Heart left ventricle (tissue), 16 donors: ENCODE measurements at places on chromosomes 5 and 9. TPM values are rescaled to one million over a fixed set of nuclear protein-coding genes. Genes with fewer than 3 reads are reported as not detected.

The PLAC8L1 gene
- not detected for total RNA-seq

The SLC4A9 gene
- not detected for total RNA-seq

The DCAF10 gene
- 20.1 TPM for total RNA-seq

The RFX3 gene
- total RNA-seq: 2.9 TPM

DNA sequence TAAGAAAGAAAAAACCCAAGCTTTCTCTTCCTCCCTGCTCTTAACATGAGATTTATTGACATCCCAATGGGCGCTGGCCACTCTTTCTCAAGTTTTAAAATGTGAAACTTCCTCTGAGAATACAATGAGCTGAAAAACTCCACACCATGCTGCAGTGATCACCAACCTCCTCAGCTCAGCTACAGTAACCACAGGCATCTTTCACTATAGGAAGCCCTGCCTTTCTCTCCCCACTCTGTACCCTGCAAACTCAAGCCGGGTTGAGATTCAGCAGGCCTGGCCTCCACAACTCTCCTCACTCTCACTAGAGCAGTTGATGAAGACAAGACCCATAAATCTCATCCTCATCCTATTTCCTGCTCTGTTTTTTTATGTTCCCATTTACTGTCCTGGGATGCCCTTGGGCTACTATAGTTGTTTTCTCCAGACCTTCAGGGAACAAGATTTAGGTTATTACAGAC, 48.3 kb downstream of the SH3TC2 start:
- DNase-seq: no peak

DNA sequence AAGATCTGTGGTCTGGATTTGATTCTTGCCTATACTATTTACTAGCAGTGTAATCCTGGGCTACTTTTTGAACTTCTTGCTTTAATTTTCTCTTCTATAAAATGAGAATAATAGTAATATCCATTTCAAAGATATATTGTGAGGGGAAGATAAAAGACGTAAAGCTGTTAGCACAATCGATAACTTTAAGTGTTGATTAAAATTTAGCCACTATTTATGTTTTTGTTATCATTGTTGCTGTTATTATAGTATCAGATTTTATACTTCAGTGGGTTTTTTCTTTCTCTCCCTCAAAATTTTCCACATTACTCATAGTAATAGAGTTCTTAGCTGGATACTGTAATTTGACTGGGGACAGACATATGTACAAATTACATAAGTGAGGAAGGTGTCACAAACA, 42.0 kb downstream of the STX17 start:
- no peak for DNase-seq

GRCh38 chr9:2610985-2611384, 10.6 kb upstream of the VLDLR start:
- no peak for DNase-seq

DNA sequence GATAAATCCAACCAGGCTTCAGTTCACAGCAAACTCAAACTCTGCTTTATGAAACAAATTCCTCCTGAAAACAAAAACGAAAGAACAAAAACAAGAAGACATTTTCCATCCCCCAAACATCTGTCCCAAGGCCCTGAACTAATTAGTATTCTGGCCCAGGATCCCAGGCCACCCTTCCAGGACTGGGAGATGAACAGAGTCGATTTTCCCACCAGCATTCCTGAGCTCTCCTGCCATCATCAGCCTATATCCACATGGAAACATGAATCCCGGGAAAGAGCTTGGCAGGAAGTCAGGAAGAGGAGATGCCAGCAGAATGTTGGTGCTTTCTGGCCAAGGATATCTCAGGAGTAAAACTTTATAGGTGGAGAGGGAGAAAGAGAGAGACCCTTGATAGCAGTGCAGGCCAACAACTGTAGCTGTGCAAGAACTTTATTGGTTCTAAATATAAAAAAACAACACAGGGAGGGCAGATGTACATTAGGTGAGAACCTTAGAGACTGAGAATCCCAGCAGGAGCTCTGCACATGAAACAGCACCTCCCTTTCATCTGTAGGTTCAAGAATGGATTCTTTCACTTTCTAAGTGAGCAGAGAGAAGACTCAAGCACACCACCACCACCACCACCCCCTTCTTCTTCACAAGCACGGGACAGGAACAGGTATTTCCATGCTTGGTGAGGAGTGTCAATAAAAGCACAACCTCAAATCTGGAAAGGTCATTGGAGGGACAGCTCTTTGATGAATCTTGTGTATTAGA, 190.7 kb upstream of the TAS2R1 start:
- no peak for DNase-seq

GRCh38 chr9:123679330-123679987, 250.5 kb downstream of the DENND1A start:
- no peak for DNase-seq

- DNase-seq: no peak
Observed at GRCh38 chr5:69030358-69031062, 63.3 kb upstream of the SLC30A5 start.

DNA sequence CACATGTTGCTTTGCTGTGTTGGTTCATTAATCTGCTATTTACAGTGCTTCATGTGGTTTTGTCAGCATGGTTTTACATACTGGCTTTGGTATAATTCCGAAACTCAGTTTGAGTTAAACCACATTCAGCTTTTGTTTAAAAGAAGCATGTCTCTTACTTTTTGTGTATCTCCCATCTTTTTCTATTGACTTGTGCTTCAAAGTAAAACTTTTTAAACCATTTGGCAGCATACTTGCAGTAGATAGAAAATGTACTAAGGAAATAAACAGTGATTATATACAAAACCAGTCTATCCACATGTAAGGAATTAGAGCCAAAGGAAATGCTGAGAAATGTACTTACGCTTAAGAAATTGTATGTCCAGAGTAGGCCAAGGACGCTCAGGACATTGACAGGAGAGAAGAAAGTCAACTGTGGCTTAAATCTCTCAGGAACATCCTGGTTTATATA, 286.9 kb downstream of the ARHGEF28 start:
- no peak for DNase-seq

DNA sequence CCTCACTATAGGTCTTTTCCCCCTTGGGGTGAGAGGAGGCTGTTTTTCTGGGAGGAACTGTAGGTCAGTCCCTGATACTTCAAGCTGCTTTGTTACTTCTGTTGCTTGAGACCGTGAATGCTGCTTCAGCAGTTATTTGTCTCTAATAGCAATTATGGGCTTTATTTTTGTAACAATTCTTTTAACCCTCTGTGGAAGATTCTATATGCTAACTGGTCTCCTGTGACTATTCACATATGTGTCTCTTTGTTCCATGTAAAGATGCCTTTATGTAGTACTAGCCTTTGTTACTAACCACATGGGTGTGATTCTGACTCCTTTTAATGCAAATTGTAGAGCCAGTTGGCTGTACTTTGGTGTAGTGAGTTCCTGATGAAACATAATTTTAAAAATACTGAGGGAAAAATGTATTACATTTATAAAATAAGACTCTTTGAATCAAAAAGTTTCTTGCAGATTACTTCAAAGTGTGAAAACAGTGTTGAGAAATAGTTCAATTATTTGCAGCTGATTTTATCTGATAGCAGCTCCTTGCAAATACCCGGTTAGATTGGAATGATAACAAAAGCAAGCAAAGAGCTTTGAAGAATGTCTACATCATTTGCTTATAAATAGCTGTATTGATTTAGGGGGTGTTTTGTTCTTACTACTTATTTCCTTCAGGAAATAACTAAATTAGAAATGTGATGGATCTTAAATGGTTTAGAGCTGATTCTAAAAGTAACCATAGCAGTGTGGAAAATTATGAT, 46.6 kb downstream of the ANGPTL2 start:
- no peak for DNase-seq

DNA sequence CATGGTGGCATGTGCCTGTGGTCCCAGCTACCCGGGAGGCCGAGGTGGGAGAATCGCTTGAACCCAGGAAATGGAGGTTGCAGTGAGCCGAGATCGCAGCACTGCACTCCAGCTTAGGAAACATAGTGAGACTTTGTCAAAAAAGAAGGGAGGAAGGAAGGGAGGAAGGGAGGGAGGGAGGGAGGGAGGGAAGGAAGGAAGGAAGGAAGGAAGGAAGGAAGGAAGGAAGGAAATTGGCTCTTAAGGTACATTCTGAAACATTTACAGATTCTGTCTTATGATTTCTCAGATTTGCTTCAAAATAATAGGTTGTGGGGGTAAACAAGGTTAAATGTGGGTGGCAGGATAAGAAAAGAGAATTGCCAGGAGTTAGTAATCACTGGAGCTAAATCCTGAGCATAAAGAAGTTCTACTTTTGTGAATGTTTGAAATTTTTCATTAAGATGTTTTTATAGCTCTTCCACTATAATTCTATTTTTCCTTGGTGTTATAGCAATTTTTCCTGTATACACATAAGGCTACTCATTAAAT, 2.1 kb upstream of the UGT3A2 start:
- no peak for DNase-seq

- no peak for DNase-seq
Observed at GRCh38 chr9:89383721-89384300, 65.5 kb downstream of the SECISBP2 start.

DNA sequence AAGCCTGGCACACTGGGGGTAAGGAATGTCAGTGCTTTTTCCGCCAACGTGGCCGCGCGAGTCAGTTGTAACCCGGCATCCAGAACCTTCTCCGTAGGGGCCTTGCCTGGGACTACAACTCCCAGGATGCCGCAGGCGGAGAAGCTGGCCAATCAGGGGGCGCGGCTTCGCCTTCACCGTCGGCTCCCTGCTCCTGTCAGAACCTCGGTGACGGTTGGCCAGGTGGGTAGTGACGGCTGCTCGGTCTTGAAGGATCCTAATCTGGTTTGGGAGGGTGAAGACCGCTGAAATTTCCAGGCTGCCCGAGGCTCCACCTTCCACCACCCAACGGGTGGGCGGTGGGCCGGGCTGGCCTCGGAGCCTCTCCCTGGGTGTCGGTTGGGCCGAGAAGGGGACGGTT, at the start of gene C5orf58:
TSS of gene C5orf58 (plus strand) at position 200 of the 400 bp plus-strand sequence. CDS start 1,992 bp downstream, outside the sequence.
- DNase-seq: no peak

GRCh38 chr5:105670596-105670995, 2000.1 kb downstream of the EFNA5 start:
- no peak for DNase-seq

- no peak for DNase-seq
Observed at GRCh38 chr9:119365291-119366027, 3.8 kb downstream of the BRINP1 start.

- no peak for DNase-seq
Observed at GRCh38 chr9:109162677-109163076, 4.4 kb downstream of the FRRS1L start.

- DNase-seq: no peak
Observed at GRCh38 chr5:165161204-165161603, 1655.8 kb downstream of the MAT2B start.

- peak; percentile 59 for DNase-seq
Observed at GRCh38 chr9:93586290-93587057, 10.1 kb downstream of the PHF2 start.

DNA sequence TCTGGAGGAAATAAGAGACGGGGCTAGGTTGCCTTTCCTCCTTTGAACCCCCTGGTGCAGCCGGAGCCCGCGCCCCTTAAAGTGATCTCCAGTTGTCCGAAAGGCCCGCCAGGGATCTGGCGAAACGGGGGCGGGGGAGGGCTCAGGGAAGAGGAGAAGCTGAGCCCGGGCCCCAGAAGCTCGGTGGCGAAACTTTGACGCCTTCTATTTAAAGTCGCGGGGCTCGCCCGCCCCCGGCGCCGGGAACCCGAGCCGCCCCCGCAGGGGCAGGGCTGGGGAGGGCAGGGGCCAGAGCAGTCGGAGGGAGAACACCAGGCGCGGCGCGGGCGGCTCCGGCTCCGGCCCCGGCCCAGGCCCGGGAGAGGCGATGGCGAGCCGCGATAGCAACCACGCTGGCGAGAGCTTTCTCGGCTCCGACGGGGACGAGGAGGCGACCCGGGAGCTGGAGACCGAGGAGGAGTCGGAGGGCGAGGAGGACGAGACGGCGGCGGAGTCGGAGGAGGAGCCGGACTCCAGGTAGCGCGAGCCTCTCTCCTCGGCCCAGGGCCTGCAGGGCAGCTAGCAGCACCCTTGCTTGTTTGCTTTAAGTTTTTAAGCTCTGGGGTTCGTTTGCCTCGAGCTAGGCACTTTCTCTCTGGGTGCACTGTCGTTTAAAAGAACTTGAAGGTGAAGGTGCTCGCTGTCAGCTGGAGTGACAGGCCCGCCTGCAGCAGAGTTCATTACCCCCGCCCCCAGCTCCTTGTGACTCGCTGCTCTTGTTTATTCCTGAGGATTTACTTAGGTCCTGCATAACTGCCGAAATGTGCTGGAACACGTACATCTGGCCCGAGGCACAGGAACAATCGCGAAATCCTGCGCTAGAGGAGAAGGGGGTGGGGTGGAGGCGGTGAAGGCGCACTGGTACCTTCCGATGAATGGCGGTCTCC, at the start of gene CMYA5:
TSS of gene CMYA5 (plus strand) at position 296 of the 926 bp plus-strand sequence. CDS start at position 368, 72 bp downstream.
- peak; percentile 84 for DNase-seq

DNA sequence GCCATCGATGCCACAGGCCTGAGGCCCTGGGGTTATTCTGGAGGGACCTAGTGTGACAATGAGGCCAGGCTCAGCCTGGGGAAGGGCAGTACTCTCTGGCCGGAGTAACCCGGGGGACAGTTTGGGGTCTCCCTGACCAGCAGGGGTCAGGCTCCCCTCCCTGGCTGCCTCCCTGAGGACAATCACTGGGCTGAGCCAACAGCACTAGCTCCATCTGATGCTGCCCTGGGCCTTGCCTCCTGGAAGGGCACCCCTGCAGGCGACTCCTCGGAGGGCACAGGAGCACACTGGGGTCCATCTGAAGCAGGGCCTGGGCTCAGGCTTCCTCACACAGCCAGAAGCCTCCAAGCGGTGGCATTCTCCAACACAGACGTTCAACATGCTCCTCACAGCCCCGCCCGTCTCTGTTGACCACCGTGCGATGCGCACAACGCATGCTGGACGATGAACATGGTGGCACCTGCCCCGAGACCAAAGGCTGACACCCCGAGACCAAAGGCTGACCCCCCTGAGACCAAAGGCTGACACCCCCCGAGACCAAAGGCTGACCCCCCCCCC, 68.3 kb downstream of the ADAMTS2 start:
- DNase-seq: peak; percentile 25

GRCh38 chr5:120769312-120769872, 305.3 kb downstream of the PRR16 start:
- DNase-seq: no peak

DNA sequence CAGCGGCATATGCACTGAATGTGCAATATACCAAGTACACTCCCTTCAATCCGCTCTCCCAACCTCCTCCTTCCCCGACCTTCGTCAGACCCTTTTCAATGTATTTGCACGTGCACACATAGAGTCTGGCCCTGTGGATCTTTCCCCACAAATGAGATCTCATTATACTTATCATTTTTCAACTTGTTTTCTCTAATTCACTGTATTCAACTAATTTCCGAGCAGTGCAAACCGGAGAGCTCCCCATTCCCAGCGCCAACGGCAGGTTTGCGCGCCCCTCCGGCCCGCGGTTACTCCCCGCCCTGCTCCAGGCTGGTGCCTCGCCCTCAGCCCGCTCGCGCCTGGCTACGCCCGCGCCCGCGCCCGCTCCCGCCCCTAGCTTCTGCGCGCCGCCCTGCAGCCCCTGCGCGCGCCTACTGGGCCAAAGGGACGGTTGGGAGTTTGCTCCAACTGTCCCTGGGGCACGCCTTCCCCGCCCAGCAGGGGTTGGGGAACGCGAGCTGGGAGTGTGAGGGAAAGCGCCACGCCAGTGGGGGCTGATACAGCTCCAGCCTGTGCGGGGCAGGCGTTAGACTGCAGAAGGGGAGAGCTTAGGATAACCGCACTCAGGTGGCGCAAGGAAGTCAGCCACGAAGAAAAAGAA, 3.3 kb upstream of the CDC20B start:
- DNase-seq: peak; percentile 28
